Lung (tissue), 17 donors: ENCODE measurements at places on chromosomes 7 and 10. TPM values are rescaled to one million over a fixed set of nuclear protein-coding genes. Genes with fewer than 3 reads are reported as not detected.

The CYP3A4 gene
- total RNA-seq, result 0.37 TPM

GRCh38 chr7:112108981-112109380 is 97.2 kb downstream of the DOCK4 start:
- no peak for DNase-seq
- no peaks in the 10 kb centered on the region for H3K27me3 ChIP-seq

DNA sequence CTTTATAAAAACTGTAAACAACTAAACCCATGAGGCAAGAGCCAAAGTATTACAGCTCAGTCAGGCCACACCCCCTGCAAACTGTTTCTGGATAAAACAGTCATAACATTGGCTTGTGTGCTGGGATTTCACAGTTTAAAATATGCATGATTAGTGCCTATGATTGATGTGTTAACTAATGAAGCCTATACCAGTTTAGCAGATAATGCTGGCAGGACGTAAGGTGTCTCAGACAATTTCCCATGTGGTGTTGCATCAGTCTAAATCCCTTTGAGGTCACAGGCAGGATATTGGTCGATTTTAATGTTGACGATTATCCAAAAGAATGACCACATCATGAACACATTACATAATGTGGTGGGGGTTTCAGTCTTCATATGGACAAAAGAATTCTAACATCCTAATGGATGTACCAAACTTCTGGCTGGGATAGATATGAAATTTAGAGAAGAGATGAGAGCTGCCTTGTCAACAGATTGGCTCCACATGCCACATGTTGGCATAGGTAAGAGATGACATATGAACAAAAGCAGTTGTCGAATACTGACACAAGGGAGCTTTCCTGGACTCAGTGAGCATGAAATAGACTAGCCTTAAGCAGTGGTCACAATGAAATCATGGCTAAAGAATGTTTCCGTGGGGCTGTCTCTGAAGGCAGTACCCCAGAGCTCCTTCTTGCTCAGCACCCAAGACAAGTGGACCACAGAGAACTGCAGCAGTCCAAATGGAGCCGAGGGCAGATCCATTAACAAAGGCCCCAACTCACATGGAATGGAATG is 445.6 kb downstream of the GFRA1 start:
- no peak overlapping the region for H3K27ac ChIP-seq
- no peaks in the 10 kb centered on the region for H3K36me3 ChIP-seq
- peaks cover 23% of the 10 kb centered on the region for H3K4me1 ChIP-seq
- H3K4me3 ChIP-seq, result no peak overlapping the region

GRCh38 chr7:16739863-16740622 is 13.5 kb upstream of the TSPAN13 start:
- H3K27me3 ChIP-seq, result no peaks in the 10 kb centered on the region
- DNase-seq, result peak; percentile 74
- peaks cover 5% of the 10 kb centered on the region for H3K4me1 ChIP-seq
- no peak overlapping the region for H3K4me3 ChIP-seq
- peak overlapping the region; percentile 87 for H3K27ac ChIP-seq

GRCh38 chr10:76274933-76275332 is 843.5 kb downstream of the LRMDA start:
- H3K4me3 ChIP-seq, result no peak overlapping the region
- no peaks in the 10 kb centered on the region for H3K36me3 ChIP-seq
- no peaks in the 10 kb centered on the region for H3K4me1 ChIP-seq
- DNase-seq, result no peak
- H3K27ac ChIP-seq, result no peak overlapping the region
- H3K27me3 ChIP-seq, result no peaks in the 10 kb centered on the region

- no peaks in the 10 kb centered on the region for H3K27me3 ChIP-seq
- no peaks in the 10 kb centered on the region for H3K36me3 ChIP-seq
- H3K4me1 ChIP-seq, result no peaks in the 10 kb centered on the region
- no peak for DNase-seq
- no peak overlapping the region for H3K4me3 ChIP-seq
- no peak overlapping the region for H3K27ac ChIP-seq
Measured at GRCh38 chr7:129986600-129986999, 33.8 kb upstream of the UBE2H start.

DNA sequence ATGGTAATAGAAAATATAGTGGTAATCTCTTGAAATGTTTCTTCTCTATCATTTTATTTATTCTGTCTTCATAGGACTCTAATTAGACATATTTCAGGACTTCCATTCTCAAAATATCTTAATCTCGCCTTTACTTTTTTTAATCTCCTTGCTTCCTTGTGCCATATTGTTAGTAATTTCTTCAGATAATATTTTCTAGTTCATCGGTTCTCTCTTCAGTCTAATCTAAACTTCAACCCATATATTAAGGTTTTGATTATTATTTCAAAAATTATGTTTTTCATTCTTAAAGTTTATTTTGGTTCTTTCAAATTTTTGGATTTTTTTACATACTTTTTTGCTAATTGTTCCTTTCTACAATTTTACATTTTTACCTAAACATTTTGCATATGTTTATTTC is 237.9 kb upstream of the DGKB start:
- no peak overlapping the region for H3K4me3 ChIP-seq
- no peaks in the 10 kb centered on the region for H3K36me3 ChIP-seq
- DNase-seq, result no peak
- no peak overlapping the region for H3K27ac ChIP-seq
- H3K27me3 ChIP-seq, result no peaks in the 10 kb centered on the region

The ARF5 gene
- total RNA-seq, result 115 TPM

The HTR5A gene
- total RNA-seq, result not detected

The CCDC136 gene
- total RNA-seq, result 6.4 TPM
